ENCODE measurements at places on chromosomes 3 and 15. TPM values are rescaled to one million over a fixed set of nuclear protein-coding genes. Genes with fewer than 3 reads are reported as not detected.

PIF1 gene
- total RNA-seq: 7.5 TPM

C3orf85 gene
- not detected for total RNA-seq

FEM1B gene
- total RNA-seq: 45.4 TPM

SEMA6D gene
- 8.1 TPM for total RNA-seq

AP3B2 gene
- total RNA-seq: 0.40 TPM

SEMA3B gene
- 11.1 TPM for total RNA-seq

CTDSPL gene
- 22.4 TPM for total RNA-seq

SLC28A2 gene
- not detected for total RNA-seq

FRMD4B gene
- total RNA-seq: 18.0 TPM

ERC2 gene
- 0.53 TPM for total RNA-seq

GPR15 gene
- not detected for total RNA-seq

LHFPL4 gene
- total RNA-seq: not detected

MON1A gene
- total RNA-seq: 12.8 TPM

CEP63 gene
- total RNA-seq: 23.9 TPM

VEPH1 gene
- 62.6 TPM for total RNA-seq

SAXO2 gene
- total RNA-seq: 0.66 TPM

CISH gene
- 0.53 TPM for total RNA-seq
